ENCODE measurements at places on chromosomes 1 and 21.

DNA sequence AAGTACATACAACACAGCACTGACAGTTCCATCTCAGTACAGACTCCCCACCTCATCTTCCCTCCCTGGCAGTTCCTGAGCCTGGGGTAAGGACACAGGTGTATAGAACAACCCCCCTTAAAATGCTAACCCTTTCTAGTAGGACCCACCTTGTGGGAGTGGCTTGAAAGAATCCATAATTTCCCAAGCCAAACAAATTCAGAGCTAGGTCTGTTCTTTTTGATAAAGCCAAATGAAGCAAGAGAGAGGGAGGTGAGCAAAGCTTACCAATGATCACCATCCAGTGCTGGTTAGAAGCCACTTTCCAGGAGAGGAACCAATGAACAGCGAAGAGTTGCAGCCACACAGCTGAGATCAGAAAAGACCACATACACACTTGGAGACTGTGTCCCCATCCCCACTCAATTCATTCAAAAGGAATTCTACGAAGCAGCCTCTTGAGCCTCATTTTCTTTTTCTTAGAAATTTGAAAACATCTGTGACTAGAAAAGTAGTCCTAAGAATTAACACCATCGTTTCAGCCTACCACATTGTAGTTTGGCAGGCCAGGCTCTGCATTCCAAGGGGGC, 9.2 kb downstream of the UBE2Q1 start:
- no peak for DNase-seq

- no peak for DNase-seq
Observed at GRCh38 chr1:162633081-162633762, 958 bp downstream of the DDR2 start.

DNA sequence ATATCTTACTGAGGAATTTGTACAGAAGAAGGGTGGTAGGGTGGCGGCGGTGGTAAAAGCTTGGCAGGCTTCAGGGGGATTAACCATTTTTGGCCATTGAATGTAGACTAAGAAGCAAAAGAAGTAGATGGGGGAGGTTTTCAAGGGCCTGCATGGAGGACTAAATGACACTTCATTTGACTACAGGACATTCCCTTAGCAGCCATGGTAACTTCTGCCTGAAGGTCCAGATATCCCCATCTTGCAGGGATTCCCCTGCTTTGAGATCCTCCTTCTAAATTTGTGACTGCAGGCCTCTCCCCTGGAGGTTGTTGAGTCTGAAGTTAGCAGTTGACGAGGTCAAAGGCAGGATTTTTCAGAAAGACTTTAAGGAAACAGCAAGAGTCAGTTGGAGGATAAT, 4.8 kb downstream of the VASH2 start:
- DNase-seq, result no peak

GRCh38 chr1:8560611-8561544, 243.0 kb downstream of the SLC45A1 start:
- DNase-seq, result peak; percentile 8

DNA sequence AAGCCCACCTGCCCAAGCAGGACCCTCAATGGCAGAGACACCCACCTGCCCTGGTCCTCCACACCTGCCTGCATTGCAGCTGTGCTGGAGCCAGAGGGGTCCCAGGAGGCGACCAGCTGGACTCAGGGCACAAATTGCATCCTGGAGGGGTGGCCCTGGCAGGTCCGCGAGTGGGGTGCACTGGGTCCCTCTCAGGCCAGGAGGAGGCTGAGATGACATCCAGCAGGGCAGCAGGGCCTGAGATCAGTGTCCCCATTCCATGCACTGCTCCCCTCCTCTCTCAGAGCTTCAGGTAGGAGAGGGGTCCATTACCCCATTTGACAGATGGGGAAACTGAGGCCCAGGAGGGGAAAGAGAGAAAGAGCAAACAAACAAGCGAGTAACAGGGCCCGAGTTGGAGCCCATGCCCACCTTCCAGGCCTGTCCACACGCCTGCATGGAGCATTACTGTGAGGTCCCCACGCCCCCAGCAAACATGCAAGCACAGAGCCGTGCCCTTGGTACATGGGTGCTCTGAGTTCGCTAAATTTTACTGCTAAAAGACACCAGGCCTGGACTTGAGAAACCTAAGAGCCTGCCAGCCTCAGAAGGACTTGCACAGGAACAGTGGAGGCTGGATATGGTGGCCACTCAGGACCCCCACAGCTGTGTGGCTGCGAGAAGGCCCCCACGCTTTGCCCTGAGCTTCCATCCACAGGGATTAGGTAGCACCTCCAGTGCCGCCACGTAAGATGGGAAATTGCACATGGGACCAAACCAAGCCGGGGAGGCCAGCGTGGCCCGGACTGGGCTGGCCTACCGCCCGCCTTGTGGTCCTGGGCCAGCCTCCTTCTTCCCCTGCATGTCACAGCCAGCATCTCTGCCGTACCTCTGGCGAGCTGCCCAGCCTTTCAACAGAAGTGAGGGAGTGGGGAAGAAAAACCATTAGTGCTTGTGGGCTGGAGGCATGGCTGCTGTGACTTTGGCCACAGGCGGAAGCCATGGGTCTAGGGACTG, 7.4 kb downstream of the WNT3A start:
- DNase-seq, result no peak

Data from T-helper 1 cell (primary cell).